ENCODE measurements at places on chromosomes 3 and 15.

GRCh38 chr3:30248423-30248822 lies 358.0 kb upstream of the TGFBR2 start:
- DNase-seq, result no peak

- no peak for DNase-seq
These were observed 31.5 kb upstream of the FBLN2 start for GRCh38 chr3:13517253-13517977.

DNA sequence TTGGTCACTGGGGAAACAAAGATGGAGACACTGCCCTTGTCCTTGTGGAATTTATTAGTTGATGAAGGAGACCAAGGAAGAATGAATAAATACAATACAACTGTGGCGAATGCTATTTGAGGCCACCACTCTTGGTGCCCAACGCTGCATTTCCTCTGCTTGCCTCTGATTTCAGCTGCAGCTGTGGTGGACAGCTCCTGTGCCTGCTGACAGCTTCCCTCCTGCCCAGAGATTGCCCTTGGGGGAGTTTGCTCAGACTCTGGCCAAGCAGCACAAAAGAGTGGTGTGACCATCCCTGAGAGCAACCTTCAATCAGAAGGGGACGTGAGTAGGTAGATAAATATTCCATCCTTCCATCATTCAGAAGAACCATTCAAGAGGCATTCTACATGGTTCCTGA lies 64.6 kb upstream of the FHIT start:
- DNase-seq, result no peak

DNA sequence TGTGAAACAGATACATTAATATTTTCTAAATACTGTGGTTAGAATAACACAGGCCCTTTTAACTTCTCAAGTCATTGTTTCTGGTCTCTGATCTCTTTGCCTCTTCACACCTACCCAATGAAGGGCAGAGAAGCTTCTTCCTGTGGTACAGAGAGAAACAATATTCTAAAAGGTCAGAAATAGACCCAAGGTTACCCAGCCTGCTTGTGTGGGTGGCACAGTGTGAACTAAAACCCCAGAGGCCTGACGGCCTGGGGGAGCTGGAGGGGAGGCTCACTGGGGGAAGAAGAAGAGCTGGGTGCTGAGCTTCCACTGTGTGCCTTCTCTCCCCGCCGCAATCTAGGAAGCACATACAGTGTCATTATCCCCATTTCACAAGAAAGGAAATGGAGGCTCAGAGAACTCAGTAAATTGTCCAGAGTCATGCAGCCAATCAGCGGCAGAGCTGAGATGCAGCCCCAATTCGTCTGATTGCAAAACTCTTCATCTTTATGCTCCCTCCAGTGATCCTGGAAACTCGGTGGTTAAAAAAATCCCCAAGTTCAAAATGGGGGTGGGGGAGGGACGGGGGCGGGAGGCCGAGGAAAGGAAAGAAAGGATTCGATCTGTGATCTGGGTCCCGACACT lies 64.1 kb upstream of the HEG1 start:
- no peak for DNase-seq
